ENCODE measurements at places on chromosomes 13 and 19.
A peak's percentile ranks its signal among the peaks of the same experiment; 100 is the strongest.

DNA sequence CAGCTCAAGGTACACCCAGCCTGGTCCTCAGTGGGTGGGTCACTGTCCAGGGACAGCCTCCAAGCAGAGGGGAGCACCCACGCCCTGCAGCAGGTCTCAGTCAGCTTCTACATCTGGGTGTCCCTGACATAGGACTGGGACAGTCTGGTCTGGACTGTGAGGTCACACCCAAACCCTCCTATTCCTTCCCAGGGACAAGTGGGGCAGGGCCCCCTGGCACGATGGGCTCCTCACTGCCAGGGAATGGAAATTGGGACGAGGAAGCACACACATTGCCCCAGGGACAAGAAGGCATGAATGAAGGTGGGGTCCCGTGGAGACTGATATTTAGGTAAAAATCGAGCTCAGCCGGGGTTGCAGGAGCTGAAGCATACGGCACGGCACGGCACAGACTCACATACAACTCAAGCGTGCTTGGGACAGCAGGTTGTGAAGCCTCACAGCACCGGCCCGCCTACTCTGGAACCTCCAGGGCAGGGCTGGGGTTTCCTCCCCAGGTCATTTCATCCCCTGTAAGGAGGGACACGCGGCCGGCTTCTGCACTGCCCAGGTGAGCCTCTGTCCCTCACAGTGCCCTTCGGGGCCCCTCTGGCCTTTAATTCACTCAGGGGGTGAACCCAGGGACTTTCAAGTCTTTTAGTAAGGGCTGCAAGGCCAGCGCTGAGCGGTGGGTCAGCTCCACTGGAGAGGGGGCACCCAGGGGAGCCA is 3.5 kb downstream of the PNMA8B start:
- no peak for DNase-seq

DNA sequence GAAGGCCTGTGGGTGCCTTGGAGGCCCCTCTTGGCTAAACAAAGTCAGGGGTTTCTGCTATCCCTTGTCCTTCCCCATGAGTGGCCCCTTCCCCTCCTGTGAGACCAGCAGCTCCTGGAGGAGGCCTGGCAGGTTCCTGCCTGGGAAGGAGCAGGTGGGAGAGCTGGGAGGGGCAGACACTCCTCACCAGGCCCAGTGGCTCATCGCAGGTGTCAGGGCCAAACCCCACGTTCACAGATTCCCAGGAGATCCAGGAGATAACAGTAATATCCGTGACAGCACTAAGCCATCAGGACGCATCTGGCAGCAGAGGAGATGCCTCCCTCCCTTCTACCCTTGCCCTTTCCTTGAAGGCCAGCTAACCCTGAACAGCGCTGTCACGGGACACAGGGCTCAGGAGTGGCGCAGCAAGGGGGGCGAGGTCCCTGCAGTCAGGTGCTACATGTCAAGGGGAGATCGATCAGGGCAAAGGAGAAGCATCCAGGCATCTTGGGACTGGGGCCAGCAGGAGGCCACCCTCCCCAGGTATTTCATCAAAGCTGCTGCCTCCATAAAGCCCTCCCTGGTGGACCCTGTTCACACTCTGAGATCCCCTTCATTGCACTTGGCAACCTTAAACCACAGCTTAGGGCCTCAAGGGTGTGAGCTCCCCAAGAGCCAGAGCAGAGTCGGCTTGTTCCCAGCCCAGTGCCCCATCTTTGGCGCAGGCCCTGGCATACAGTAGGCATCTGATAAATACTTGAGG is 4.8 kb downstream of the CEBPA start:
- DNase-seq = no peak

DNA sequence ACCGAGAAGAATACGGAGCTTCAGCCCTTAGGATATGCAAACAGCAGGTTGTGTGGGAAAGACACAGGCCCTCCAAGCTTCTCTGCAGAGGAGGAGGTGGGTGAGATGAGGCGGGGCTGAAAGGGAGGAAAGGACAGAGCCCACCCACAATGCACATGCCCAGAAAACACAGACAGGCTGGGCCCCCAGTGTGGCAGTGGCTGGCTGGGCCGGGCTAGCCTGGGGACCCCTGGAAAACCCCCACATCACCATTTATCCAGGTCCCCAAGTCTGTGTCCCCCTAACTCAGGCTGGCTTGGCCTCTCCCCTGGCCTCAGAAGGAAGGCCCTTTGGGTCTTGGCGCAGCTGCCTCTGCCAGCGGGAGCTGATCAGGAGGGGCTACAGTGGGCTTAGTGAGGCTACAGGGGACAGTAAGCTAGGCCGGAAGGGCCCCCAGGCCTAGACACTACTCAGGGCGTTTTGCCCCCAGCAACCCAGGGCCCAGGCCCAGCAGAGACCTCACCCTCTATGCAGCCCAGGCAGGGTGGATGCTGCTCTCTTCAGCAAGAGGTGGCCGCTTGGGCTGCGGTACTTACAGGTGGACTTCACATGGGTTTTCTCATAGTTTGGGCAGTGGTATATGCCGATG is 119.5 kb downstream of the TUBA3C start:
- DNase-seq = no peak

DNA sequence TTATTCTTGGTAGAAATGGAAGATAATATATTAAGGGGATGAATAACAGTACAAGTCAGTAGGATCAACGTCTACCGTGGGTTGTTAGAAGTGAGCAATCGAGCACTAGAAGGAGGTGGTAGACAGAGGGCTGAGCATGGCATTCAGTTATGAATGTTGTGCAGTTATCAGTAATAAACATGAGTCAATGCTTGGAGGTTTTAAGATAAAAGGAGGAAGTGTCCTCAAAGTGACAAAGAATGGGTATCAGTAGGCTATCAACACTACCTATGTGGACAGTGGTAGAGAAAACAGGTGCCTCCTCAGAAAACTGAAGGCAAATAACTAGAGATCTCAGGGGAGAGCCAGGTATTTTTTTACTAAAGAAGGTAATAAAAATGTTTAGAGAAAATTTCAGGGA is 1607.0 kb downstream of the PCDH9 start:
- no peak for DNase-seq

DNA sequence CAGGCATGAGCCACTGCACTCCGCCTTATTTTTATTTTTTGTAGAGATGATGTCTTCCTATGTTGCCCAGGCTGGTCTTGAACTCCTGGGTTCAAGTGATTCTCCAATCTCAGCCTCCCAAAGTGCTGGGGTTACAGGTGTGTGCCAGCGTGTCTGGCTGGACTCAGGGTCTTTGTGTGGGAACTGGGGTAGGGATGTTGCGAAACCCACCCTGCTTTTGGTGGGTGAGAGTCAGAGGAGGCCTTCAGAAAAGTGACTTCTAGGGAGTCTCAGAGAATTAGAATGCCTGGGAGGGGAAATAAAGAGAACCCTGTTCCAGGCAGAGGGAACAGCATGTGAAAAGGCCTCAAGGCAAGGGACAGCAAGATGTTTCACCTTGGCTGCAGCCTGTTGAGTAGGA is 13.2 kb downstream of the TLE5 start:
- no peak for DNase-seq

GRCh38 chr13:110270507-110270906 is 36.5 kb downstream of the COL4A1 start:
- no peak for DNase-seq

GRCh38 chr19:38194061-38194701 is 29.8 kb downstream of the DPF1 start:
- no peak for DNase-seq

- peak; percentile 40 for DNase-seq
These were observed at the start of gene SLITRK5 for GRCh38 chr13:87671031-87671752. TSS of gene SLITRK5 (plus strand) at chr13:87671371. CDS start at chr13:87675389, 4,018 bp downstream.

- DNase-seq = no peak
These were observed 159.4 kb downstream of the NHLRC3 start for GRCh38 chr13:39197647-39198007.

GRCh38 chr19:29117926-29118325 is 95.0 kb downstream of the UQCRFS1 start:
- DNase-seq = no peak

GRCh38 chr19:58326501-58326913 is 287 bp upstream of the ZSCAN22 start:
- DNase-seq = no peak

DNA sequence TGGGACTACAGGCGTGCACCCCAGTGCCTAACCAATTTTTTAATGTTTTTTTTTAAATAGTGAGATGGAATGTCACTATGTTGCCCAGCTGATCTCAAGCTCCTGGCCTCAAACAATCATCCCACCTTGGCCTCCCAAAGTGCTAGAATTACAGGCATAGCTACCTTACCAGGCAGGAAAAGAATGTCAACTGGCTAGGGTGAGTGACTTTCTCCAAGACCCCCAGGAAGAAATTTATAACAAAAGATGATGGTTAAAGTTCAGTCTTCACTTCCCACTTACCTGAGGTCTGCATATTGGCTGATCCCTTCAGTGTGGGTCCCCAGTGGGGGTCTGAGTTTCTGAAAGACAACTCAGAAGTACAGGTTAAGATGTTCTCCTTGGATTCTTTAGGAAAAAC is 893.0 kb downstream of the UQCRFS1 start:
- DNase-seq = no peak

- DNase-seq = peak; percentile 90
These were observed at the start of gene GTF3A for GRCh38 chr13:27424246-27425157. TSS of gene GTF3A (plus strand) at chr13:27424619.
